ENCODE measurements at places on chromosomes 7 and 10. TPM values are rescaled to one million over a fixed set of nuclear protein-coding genes. Genes with fewer than 3 reads are reported as not detected.

The ANKRD22 gene
- 2.3 TPM for total RNA-seq

The SSC4D gene
- total RNA-seq = 1.1 TPM

The NODAL gene
- total RNA-seq = not detected

The C7orf33 gene
- not detected for total RNA-seq

The SH2D4B gene
- total RNA-seq = 0.43 TPM

The COL26A1 gene
- total RNA-seq = 0.58 TPM

The MMP21 gene
- total RNA-seq = not detected

The PSAP gene
- 1,464 TPM for total RNA-seq

The UNCX gene
- total RNA-seq = not detected

The NUTM2B gene
- 0.96 TPM for total RNA-seq

The PDE6C gene
- total RNA-seq = not detected

The C10orf67 gene
- total RNA-seq = 1.6 TPM

The OR6B1 gene
- not detected for total RNA-seq

DNA sequence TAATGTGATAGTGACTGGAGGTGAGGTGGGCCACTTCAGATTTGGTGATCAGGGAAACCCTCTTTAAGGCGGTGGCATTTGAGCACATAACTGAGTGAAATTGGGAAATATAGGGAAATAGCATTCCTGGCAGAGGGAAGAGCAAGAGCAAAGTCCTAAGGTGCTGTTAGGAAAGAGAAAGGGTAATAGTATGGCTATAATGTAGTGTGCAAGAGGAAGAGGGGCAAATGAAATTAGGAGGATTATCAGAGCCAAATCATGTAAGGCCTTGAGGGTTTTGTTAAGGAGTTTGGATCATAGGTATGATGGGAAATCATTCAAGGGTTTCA, 27.8 kb upstream of the CYP26C1 start:
- H3K36me3 ChIP-seq = no peaks in the 10 kb centered on the region
- no peak overlapping the region for H3K4me3 ChIP-seq
- H3K27ac ChIP-seq = no peak overlapping the region
- no peak for DNase-seq
- H3K4me1 ChIP-seq = no peaks in the 10 kb centered on the region
- H3K27me3 ChIP-seq = no peaks in the 10 kb centered on the region

- DNase-seq = no peak
- peaks cover 67% of the 10 kb centered on the region for H3K27me3 ChIP-seq
- no peak within 1 kb of the TSS for H3K27ac ChIP-seq
Observed at GRCh38 chr10:1737222-1738061, at the start of gene ADARB2. Gene ADARB2 (minus strand): TSS chr10:1737525.

- H3K4me1 ChIP-seq = no peaks in the 10 kb centered on the region
- H3K27ac ChIP-seq = no peak overlapping the region
- no peak overlapping the region for H3K4me3 ChIP-seq
- H3K36me3 ChIP-seq = no peaks in the 10 kb centered on the region
- no peaks in the 10 kb centered on the region for H3K27me3 ChIP-seq
Observed at GRCh38 chr7:125074141-125074540, 144.5 kb upstream of the POT1 start.

- no peak overlapping the region for H3K27ac ChIP-seq
- H3K4me3 ChIP-seq = no peak overlapping the region
- no peak for DNase-seq
- no peaks in the 10 kb centered on the region for H3K36me3 ChIP-seq
- no peaks in the 10 kb centered on the region for H3K4me1 ChIP-seq
Observed at GRCh38 chr10:24333736-24334135, 124.8 kb downstream of the KIAA1217 start.

- no peaks in the 10 kb centered on the region for H3K4me1 ChIP-seq
- no peak overlapping the region for H3K4me3 ChIP-seq
- H3K27me3 ChIP-seq = no peaks in the 10 kb centered on the region
- DNase-seq = peak; percentile 37
- H3K27ac ChIP-seq = no peak overlapping the region
- H3K36me3 ChIP-seq = no peaks in the 10 kb centered on the region
Observed at GRCh38 chr7:100213672-100214071, 6.1 kb upstream of the PVRIG start.

DNA sequence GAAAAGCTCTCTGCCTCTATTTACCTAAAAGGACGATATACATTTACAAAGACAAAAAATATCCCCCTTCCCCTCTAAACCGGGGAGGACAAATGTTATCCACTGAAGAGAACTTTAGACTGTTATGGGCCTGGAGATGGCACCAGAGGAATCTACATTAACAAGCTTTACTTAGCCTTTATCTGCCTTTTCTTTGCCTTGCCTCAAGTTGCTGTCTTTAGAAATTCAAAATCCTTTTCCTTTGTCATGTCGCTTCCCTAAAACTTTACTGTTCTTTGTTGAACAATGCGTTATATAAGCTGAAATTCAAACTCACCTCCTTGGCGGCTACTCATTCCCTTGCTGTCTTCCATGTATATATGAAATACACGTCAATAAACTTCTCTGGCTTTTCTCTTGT, 405.0 kb downstream of the PCDH15 start:
- H3K4me1 ChIP-seq = no peaks in the 10 kb centered on the region
- DNase-seq = no peak
- H3K4me3 ChIP-seq = no peak overlapping the region

DNA sequence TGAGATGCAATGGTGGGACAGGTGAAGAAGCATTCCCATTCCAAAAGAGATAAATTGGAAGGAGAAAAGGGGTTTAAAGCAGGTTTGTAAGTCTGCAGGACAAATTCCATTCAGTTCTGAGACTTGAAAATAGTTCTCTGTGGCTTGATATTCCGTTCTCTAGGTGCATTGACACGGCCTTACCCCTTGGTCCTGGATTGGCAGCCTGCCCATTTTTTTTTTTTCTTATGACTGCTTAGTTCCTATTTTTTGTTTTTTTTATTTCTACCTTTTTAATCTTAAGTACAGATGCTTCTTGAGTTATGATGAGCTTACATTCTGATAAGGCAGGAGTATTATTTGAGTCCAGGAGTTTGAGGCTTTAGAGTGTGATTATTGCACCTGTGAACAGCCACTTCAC, 70.6 kb downstream of the MLLT10 start:
- DNase-seq = no peak
- no peak overlapping the region for H3K4me3 ChIP-seq
- H3K27me3 ChIP-seq = no peaks in the 10 kb centered on the region
- H3K27ac ChIP-seq = no peak overlapping the region

DNA sequence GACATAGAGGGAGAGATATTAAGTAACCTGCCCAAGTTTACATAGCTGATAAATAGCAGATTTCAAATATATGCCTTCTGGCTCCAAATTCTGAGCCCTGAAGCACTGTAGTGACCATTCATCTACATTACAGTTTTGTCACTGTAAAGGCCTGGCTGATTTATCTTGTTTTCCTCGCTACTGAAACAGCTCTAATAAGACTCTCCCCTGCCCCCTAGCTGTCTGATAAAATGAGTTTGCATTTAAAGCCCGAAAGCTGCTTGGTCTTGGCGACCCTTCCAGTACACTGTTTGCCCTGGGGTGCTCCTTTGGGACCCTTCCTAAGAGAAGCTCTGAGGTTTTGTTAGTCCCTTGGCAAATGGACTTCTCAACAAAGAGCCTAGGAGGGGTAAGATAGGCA, 59.7 kb upstream of the RAB11FIP2 start:
- no peak for DNase-seq
- H3K27me3 ChIP-seq = no peaks in the 10 kb centered on the region
- H3K4me3 ChIP-seq = no peak overlapping the region
- no peak overlapping the region for H3K27ac ChIP-seq

GRCh38 chr7:103551016-103551415, 105.0 kb upstream of the SLC26A5 start:
- no peak overlapping the region for H3K4me3 ChIP-seq
- no peaks in the 10 kb centered on the region for H3K27me3 ChIP-seq
- H3K4me1 ChIP-seq = no peaks in the 10 kb centered on the region
- DNase-seq = no peak

GRCh38 chr10:3548702-3549101, 236.3 kb downstream of the KLF6 start:
- no peaks in the 10 kb centered on the region for H3K4me1 ChIP-seq
- no peak overlapping the region for H3K27ac ChIP-seq
- no peak for DNase-seq
- H3K36me3 ChIP-seq = no peaks in the 10 kb centered on the region

- H3K36me3 ChIP-seq = no peaks in the 10 kb centered on the region
- H3K4me1 ChIP-seq = peaks cover 7% of the 10 kb centered on the region
Observed at GRCh38 chr10:103277713-103278536, 987 bp downstream of the INA start.

- no peak for DNase-seq
- peak overlapping the region; percentile 56 for H3K27ac ChIP-seq
- peaks cover 62% of the 10 kb centered on the region for H3K4me1 ChIP-seq
- H3K36me3 ChIP-seq = peaks cover 1% of the 10 kb centered on the region
Observed at GRCh38 chr7:139721417-139721816, 56.4 kb downstream of the HIPK2 start.

GRCh38 chr7:13748998-13749397, 240.5 kb downstream of the ETV1 start:
- H3K4me3 ChIP-seq = no peak overlapping the region
- DNase-seq = no peak
- H3K4me1 ChIP-seq = no peaks in the 10 kb centered on the region
- H3K27ac ChIP-seq = no peak overlapping the region
- H3K36me3 ChIP-seq = no peaks in the 10 kb centered on the region
- no peaks in the 10 kb centered on the region for H3K27me3 ChIP-seq

GRCh38 chr10:129766611-129767550, 197.2 kb downstream of the EBF3 start:
- H3K4me1 ChIP-seq = no peaks in the 10 kb centered on the region
- no peaks in the 10 kb centered on the region for H3K27me3 ChIP-seq
- no peak overlapping the region for H3K4me3 ChIP-seq
- no peaks in the 10 kb centered on the region for H3K36me3 ChIP-seq

DNA sequence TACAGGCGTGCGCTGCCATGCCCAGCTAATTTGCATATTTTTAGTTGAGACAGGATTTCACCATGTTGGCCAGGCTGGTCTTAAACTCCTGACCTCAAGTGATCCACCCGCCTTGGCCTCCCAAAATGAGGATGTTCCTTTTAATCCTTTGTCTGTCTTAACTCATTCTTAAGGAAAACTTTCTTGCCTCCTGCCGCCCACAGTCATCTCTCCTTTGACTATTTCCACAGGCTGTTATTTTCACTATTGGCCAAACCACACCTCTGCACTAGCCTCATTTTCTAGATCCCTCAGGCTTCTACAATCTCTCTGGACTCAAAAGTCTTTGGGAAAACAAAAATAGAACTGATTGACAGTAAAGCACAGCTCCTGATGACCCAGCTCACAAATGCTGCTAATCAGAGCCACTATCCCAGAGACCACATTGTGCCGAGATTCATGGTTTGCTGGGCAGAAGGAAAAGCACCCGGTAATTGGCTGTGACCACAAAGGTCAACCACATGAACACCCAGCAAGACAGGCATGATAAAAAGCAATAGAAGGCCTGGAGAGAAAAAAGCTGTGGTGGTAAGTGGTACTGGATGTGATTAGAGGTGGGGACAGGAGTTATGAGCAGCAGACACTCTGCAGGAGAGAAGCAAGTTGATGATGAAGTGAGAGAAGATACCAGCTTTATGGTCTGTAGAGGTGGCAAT, 44.1 kb upstream of the ZNRF2 start:
- no peaks in the 10 kb centered on the region for H3K27me3 ChIP-seq
- H3K4me1 ChIP-seq = peaks cover 19% of the 10 kb centered on the region
- no peak for DNase-seq
- H3K36me3 ChIP-seq = no peaks in the 10 kb centered on the region

GRCh38 chr7:41476460-41476803, 226.5 kb downstream of the INHBA start:
- no peaks in the 10 kb centered on the region for H3K36me3 ChIP-seq
- H3K27me3 ChIP-seq = no peaks in the 10 kb centered on the region
- H3K4me3 ChIP-seq = no peak overlapping the region
- no peak overlapping the region for H3K27ac ChIP-seq
- no peaks in the 10 kb centered on the region for H3K4me1 ChIP-seq

DNA sequence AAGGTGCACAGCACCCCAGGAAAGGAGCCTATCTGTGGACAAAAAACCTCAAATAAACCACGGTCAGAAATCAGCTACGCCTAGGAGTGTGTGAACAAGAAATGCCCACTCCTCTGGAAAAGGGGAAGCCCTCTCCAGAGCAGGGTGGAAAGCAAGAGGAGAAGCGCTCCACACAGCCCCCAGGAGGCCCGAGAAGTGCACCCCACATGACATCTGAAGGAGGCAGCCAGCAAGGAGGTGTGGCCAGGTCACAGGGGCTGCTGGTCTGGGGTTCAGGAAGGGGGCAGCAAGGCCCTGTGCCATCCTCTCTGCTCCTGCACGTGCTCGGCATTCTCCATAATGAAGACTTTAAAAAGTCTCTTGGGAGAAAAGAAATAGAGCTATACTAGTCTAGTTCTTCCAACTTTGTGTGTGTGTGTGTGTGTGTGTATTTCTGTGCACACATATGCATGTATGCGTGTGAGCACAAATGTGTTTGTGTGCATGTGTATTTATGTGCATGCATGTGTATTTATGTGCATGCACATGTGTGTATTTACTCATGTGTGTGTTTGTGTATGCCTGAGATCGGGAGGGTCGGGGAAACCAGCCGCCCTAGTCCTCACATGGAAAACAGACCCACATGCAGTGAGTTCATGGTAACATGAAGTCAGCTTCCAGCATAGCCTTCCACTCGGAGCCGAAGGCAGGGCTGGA, 76.5 kb downstream of the TNS3 start:
- peaks cover 37% of the 10 kb centered on the region for H3K4me1 ChIP-seq
- H3K36me3 ChIP-seq = no peaks in the 10 kb centered on the region
- no peak overlapping the region for H3K27ac ChIP-seq
- H3K4me3 ChIP-seq = no peak overlapping the region

- no peaks in the 10 kb centered on the region for H3K36me3 ChIP-seq
- no peak for DNase-seq
- no peak overlapping the region for H3K4me3 ChIP-seq
- H3K27ac ChIP-seq = no peak overlapping the region
- no peaks in the 10 kb centered on the region for H3K27me3 ChIP-seq
Observed at GRCh38 chr7:112649560-112649959, 140.6 kb downstream of the TMEM168 start.

- no peaks in the 10 kb centered on the region for H3K36me3 ChIP-seq
- H3K27ac ChIP-seq = no peak overlapping the region
- no peaks in the 10 kb centered on the region for H3K4me1 ChIP-seq
- H3K4me3 ChIP-seq = no peak overlapping the region
- no peaks in the 10 kb centered on the region for H3K27me3 ChIP-seq
- no peak for DNase-seq
Observed at GRCh38 chr7:96920713-96921112, 84.6 kb upstream of the DLX6 start.

DNA sequence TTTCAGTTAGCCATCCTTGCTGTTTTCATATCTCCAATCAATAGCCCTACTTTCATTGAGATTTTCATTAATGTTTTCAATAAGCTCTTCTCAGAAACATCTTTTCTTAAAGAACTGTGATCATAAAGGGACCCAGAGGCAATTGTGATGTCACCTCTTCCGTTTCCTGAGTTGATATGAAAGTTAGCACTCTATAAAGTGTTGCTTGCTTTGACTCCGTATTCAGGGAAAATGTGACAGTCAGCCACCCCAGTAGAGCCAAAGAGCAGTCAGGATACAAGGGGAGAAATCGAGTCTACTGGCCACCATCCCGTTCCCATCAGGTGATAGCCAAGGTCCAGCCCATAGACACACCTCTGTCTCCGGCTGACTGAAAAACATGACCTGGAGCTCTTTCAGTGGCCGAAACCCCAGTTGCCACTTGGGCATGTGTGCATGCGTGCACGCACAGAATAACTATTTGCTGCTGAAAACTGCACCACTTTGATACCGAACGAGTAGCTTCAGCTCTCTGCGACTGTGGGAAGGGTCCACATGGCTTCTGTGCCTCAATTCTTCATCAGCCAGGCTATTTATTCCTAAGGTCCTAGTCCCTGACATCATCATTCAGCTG, 291.4 kb downstream of the USP6NL start:
- H3K4me1 ChIP-seq = no peaks in the 10 kb centered on the region
- H3K27ac ChIP-seq = no peak overlapping the region
- H3K36me3 ChIP-seq = peaks cover 100% of the 10 kb centered on the region
- H3K27me3 ChIP-seq = no peaks in the 10 kb centered on the region
- DNase-seq = no peak

Data from upper lobe of right lung (tissue), 1 donor.